Esophagus squamous epithelium (tissue), 5 donors: ENCODE measurements at places on chromosomes 4 and X.

DNA sequence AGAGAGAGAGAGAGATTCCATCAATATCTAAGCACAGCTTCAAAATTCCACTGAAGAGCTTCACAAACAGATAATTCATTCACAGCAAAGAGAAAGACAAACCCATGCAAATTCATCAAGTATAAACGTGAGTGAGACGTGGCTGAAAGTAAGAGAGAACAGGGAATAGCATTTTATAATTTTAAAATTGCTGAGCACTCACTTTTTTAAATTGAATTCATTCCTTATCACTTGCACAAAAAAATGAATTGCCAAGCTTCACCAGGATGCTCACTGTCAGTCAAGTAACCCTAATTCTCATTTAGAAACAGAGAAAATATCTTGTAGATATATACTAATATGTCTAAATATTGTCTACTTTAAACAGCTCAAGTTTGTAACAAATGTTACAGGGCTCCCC, 40.5 kb downstream of the BMP3 start:
- DNase-seq, result no peak

DNA sequence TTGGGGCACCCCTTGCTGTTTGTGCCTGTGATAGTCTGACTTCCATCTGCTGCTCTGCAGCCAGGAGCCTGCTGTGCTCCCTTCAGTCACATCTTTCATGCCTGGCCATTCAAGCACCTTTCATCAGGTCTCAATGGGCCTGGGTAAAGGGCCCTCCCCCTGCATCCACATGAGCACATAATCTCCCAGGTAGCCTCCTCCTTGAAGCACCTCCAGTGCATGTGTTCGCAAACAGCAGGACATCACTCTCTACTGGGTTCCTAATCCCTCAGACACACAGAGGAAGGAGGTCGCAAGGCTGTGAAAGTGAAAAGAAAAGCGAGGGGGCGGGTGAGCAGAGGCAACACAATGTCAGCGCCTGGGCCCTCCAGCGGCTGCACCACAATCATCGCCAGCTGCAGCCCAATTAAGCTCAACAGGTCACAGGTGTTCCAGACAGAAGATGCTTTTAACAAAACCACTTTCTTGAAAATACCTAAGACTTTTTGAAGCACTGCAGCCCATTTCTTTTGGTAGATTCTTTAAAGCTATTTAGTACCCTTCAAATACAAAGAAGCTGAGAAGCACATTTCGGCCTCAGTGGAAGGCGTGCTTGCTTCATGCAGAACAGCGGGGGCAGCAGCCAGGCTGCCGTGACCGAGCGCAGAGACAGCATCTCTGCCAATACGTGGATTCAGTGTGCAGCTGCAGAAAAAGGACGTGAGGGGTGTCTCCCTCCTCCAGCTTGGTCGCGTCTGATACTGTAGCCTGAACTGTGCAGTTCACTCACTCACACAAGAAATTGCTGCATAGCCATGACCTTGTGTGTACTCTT, 92.2 kb upstream of the SPRY1 start:
- no peak for DNase-seq

GRCh38 chr4:168712316-168712890, 215.6 kb downstream of the PALLD start:
- DNase-seq, result no peak

DNA sequence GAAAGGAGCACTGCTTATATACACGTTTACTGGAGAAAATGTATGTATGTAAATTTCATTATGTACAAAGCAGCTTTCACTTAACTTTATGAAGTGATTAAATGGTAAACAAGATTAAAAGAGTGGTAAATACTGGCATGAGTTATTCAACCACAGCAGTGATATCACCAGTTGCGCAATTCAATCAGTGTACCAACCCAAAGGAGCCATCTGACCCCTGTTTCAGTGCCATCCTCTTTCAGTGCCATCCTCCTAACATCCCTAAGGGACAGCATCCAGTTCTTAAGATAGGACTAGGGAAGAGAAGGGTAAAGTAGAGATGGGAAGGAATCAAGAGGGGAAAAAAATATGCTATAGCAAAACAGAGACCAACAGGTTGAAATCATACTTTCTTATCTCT, 16.2 kb downstream of the HPF1 start:
- DNase-seq, result no peak

DNA sequence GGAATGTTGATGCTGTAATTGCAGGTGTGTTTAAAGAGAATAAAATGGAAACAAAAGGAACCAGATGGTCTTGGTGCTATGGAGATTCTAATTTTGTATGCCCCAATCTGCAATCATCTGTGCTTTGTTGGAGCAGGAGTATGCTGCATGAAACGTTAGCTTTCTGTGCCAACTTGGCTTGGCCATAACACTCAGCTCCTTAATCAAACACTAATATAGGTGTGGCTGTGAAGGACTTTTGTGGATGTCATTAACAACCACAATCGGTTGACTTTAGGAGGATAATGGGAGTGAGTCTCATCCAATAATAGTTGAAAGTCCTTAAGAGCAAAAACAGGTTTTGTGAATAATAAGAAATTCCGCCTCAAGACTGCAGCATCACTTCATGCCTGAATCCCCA, 399.2 kb downstream of the NLGN4X start:
- no peak for DNase-seq

GRCh38 chr4:82394896-82395295, 21.1 kb upstream of the HNRNPD start:
- no peak for DNase-seq

DNA sequence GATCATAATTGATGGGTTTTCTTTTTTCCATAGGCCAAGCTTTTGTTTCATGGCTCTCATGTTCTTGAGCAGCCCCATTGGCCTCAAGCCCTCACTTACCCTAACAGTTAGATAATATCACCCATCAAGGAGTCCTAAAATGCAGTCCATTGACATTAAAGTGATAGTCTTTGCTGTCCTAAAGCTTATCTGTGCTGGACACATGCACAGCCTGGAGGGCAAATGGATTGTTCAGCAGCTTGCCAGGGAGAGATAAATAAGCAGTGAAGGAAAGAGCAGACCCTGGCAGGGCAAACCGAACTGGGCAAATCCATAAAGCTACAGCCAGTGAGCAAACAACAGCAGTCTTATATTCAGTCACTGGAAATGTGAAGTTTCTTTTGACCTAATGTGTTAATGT, 199.6 kb upstream of the MID1 start:
- no peak for DNase-seq

GRCh38 chr4:25098964-25099891, 61.0 kb downstream of the SEPSECS start:
- DNase-seq, result no peak
